ENCODE measurements at places on chromosomes 5 and 9. TPM values are rescaled to one million over a fixed set of nuclear protein-coding genes. Genes with fewer than 3 reads are reported as not detected.

The EGFLAM gene
- total RNA-seq = 9.1 TPM

The SLC46A2 gene
- not detected for total RNA-seq

The FCHSD1 gene
- total RNA-seq = 20.6 TPM

- no peaks in the 10 kb centered on the region for H3K36me3 ChIP-seq
- H3K27ac ChIP-seq = no peak overlapping the region
- peaks cover 14% of the 10 kb centered on the region for H3K27me3 ChIP-seq
- no peak overlapping the region for H3K4me3 ChIP-seq
- peaks cover 11% of the 10 kb centered on the region for H3K4me1 ChIP-seq
These were observed 91.0 kb upstream of the GNAQ start for GRCh38 chr9:78122631-78123030.

DNA sequence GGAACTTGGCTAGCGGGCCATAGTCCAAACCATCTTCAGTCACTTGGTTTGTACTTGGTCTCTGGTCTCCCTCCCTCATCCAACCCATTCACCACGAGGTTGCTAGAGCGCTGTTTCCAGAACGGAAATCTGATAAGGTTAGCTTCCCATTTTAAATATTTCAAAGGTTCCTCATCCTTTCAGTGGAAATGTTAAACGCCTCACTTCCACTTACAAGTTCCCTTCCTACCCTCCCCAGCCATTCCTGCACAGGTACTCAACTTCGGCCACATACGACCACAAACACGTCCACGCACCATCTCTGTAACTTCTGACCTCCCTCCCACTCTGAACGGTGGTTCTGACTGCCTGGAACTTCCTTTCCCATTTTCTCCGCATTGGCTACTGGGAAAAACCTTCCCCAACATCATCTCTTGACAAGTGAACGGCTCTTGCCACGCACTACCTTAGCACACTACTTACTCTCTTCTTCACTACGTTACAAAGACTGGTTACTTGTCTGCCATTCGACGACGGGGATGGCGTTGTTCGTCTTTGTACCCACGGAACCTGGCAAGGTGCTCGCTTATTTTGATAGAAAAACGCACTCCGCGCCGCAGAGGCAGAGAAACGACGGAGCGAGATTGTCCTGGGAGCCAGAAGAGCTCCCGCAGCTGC, 629 bp downstream of the CCNH start:
- H3K27me3 ChIP-seq = no peaks in the 10 kb centered on the region
- peak; percentile 2 for DNase-seq
- peak overlapping the region; percentile 90 for H3K4me3 ChIP-seq
- peaks cover 22% of the 10 kb centered on the region for H3K4me1 ChIP-seq

DNA sequence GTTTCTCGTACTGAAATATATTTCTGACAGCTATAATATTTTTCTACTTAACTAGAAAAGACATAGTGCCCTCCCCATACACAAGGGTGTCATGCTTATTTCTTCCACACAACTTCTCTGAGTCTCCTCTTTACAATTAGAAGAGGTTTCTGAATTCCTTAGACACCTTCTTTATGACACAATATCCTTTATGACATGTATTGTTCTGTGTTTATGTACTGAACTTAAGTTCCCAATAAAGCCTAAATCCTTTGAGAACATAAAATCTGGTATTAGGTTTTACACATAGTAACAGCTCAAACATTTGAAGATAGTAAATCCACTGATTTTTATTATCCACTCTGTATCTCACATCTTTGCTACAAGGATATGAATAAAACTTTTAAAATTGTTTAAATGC, 32.5 kb downstream of the GRAMD2B start:
- peaks cover 6% of the 10 kb centered on the region for H3K36me3 ChIP-seq
- DNase-seq = no peak
- H3K4me3 ChIP-seq = no peak overlapping the region
- H3K27me3 ChIP-seq = no peaks in the 10 kb centered on the region
- peaks cover 25% of the 10 kb centered on the region for H3K4me1 ChIP-seq
- H3K27ac ChIP-seq = no peak overlapping the region

DNA sequence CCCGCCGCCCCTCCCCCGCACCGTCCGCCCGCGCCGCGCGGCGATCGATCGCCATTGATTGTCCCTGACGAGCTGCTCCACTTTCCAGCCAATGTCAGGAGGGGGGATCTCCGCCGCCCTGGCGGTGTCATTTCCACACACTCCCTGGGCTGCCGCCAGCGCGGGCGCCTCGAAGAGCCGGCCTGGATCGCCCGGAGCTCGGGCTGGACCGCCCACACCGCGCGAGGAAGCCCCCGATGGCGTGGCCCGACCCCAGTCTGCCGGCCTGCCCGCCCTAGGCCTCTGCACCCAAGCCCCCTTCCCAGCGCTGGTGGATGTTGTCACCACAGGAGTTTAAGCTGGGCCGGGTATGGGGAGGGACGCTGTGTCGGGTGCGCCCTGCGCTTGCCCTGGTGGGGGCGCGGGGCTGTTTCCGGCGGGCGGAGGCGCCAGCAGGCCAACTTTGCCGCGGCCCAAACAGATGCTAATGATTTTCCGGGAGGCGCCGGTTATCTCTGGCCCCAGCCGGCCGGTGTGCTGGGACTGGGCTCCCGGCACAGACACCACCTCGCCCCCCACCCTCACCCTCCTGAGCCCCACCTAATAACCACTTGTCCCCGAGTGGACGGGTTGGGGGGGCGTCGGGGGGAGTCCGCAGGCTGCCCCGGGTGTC, 10.6 kb upstream of the CXXC5 start:
- no peak overlapping the region for H3K27ac ChIP-seq
- DNase-seq = peak; percentile 75
- no peaks in the 10 kb centered on the region for H3K36me3 ChIP-seq
- peaks cover 18% of the 10 kb centered on the region for H3K27me3 ChIP-seq
- H3K4me1 ChIP-seq = peaks cover 55% of the 10 kb centered on the region
- peak overlapping the region; percentile 60 for H3K4me3 ChIP-seq

All from neural crest cell (in vitro differentiated cells).